ENCODE measurements at places on chromosomes 1 and 21.

DNA sequence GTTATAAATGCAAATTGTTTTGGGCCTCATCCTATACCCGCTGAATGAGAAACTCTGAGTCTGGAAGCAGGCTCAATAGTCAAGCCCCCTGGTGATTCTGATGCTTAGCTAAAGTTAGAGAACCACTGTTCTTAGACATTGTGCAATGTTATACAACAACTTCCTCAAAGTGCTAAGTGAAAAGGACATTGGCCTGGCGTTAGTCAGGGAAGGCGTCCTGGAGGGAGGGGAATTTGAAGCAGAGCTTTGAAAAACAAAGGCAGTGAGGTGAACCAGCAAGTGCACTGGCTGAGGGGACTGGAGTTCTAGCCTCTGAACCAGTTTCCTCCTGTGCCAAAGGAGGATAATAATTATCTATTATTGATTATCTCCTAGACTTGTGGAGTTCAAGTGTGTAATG is 5.1 kb downstream of the CD1D start:
- H3K36me3 ChIP-seq: no peaks in the 10 kb centered on the region
- DNase-seq: no peak
- H3K27me3 ChIP-seq: peaks cover 25% of the 10 kb centered on the region
- no peak overlapping the region for H3K27ac ChIP-seq
- H3K4me3 ChIP-seq: no peak overlapping the region

- peak; percentile 81 for DNase-seq
- no peaks in the 10 kb centered on the region for H3K27me3 ChIP-seq
- H3K4me3 ChIP-seq: peak overlapping the region; percentile 40
- peaks cover 47% of the 10 kb centered on the region for H3K4me1 ChIP-seq
- H3K36me3 ChIP-seq: peaks cover 26% of the 10 kb centered on the region
These were observed 27.3 kb upstream of the EVA1B start for GRCh38 chr1:36350659-36351226.

GRCh38 chr1:10677491-10678391 is 118.7 kb downstream of the CASZ1 start:
- no peak overlapping the region for H3K27ac ChIP-seq
- no peaks in the 10 kb centered on the region for H3K27me3 ChIP-seq
- H3K4me3 ChIP-seq: no peak overlapping the region

DNA sequence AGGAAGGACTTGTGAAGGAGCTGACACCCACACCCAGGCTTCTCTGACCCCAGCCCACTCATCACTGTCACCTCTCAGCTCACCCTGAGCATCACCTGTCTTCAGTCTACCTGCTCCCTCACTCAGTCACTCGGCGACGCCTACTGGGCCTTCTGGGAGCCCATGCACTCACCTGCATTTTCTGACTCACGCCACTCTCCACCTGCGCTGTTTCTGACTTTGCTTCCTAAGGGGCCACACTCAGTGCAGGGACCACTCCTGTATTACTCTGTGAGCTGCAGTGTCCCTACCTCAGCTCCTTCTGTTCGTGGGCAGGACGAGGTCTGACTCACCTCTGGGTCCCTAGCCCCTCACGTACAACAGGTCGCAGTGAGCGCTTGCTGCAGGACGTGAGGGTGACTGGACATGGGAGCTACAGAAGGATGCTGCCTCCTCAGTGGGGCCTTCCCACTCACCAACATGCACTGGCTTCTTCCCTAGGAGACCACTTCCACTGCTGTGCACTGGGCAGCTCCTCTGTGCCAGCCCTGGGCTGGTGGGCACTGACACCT is 102.3 kb downstream of the GLIS1 start:
- H3K4me1 ChIP-seq: peaks cover 11% of the 10 kb centered on the region
- no peak for DNase-seq
- H3K36me3 ChIP-seq: peaks cover 2% of the 10 kb centered on the region
- no peak overlapping the region for H3K4me3 ChIP-seq
- no peak overlapping the region for H3K27ac ChIP-seq

DNA sequence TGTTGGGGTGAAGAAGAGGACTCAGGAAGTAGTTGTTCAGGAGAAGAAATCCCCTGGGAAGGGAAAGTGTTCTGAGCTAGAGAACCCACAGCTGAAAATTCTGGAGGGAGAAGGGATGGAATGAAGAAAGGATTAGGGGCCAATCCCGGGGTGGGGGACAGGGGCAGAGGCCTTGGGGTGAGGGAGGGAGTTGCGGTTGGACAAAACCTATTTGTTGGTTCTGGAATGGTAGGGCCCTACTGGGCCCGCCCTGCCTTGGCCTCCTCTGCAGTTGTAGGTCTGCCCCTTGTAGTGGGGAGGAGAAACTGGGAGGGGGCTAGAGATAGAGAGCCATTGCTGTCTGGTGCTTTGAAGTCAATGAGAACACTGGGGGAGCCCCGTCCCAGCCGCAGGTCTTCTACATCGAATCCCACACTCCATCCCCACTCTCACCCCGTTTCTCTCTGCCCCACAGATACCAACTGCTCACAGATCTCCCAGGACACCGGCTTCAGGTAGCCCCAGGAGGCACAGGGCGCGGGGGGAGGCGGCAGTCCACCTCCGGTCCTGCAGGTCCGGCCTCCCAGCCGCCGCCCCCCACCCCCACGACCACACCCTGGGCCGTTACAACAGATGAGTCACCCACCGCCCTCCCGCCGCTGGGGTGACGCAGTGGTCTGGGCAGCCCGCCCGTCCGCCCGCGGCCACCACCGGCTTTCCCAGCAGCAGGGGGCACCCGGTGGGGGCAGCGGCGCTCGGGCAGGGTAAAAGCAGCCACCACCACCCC is 1.1 kb downstream of the TAGLN2 start:
- DNase-seq: peak; percentile 81
- H3K27me3 ChIP-seq: no peaks in the 10 kb centered on the region
- peak overlapping the region; percentile 100 for H3K27ac ChIP-seq
- H3K36me3 ChIP-seq: peaks cover 18% of the 10 kb centered on the region
- peaks cover 35% of the 10 kb centered on the region for H3K4me1 ChIP-seq

- no peaks in the 10 kb centered on the region for H3K27me3 ChIP-seq
- H3K4me1 ChIP-seq: no peaks in the 10 kb centered on the region
- H3K4me3 ChIP-seq: no peak overlapping the region
- H3K27ac ChIP-seq: no peak overlapping the region
These were observed 17.4 kb downstream of the TIAM1 start for GRCh38 chr21:31326522-31327242.

DNA sequence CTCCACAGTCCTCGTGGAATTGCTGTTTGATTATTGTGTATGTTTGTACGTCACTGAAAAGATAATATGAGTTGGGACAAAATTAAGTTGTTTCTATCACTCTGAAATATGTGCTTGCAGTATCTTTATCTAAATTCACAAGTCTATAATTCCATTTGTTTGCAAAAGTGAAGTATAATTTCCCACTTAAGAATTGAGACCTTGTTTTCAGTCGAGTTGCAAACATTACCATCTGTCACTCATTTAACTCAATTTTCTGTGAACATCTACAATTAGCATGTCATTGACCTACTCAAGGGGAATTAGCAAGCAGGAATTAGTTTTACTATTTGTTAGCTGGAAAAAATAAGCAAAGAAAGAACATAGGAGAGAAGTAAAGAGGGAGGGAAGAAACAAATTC is 195.8 kb downstream of the TPR start:
- H3K36me3 ChIP-seq: no peaks in the 10 kb centered on the region
- no peaks in the 10 kb centered on the region for H3K27me3 ChIP-seq
- H3K4me1 ChIP-seq: peaks cover 14% of the 10 kb centered on the region
- H3K4me3 ChIP-seq: no peak overlapping the region
- no peak for DNase-seq

GRCh38 chr1:116553386-116554115 is 17.3 kb downstream of the CD58 start:
- no peaks in the 10 kb centered on the region for H3K27me3 ChIP-seq
- peaks cover 16% of the 10 kb centered on the region for H3K4me1 ChIP-seq
- no peak overlapping the region for H3K27ac ChIP-seq
- H3K4me3 ChIP-seq: no peak overlapping the region
- H3K36me3 ChIP-seq: no peaks in the 10 kb centered on the region
- no peak for DNase-seq

DNA sequence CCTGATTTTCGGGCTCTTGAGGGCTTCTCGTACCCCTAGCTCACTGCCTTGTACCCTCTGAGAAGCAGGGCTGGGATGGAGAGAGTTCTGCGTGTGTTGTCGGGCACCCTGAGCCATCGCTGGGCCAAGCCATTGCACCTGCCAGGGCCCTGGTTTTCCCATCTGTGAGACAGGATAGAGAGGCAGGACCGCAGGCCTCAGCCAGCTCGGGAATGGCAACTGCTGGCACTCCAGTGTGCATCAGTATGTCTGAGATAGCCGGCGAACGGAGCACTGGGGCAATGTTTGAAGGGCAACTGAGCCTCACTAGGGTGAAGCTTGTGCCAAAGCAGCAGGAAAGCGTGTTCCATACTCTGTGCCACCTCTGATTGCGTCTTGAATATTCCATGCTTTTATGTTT is 66.9 kb downstream of the TENT5C start:
- H3K27ac ChIP-seq: no peak overlapping the region
- peaks cover 12% of the 10 kb centered on the region for H3K4me1 ChIP-seq
- DNase-seq: no peak
- H3K4me3 ChIP-seq: no peak overlapping the region
- no peaks in the 10 kb centered on the region for H3K36me3 ChIP-seq
- H3K27me3 ChIP-seq: no peaks in the 10 kb centered on the region

- H3K27ac ChIP-seq: peak overlapping the region; percentile 81
- DNase-seq: no peak
- H3K36me3 ChIP-seq: no peaks in the 10 kb centered on the region
- H3K4me3 ChIP-seq: no peak overlapping the region
These were observed 93.9 kb downstream of the KCNJ15 start for GRCh38 chr21:38350684-38351083.

- H3K27me3 ChIP-seq: no peaks in the 10 kb centered on the region
- no peaks in the 10 kb centered on the region for H3K36me3 ChIP-seq
- no peak for DNase-seq
- H3K4me3 ChIP-seq: no peak overlapping the region
- peaks cover 17% of the 10 kb centered on the region for H3K4me1 ChIP-seq
These were observed 11.8 kb downstream of the ZBTB17 start for GRCh38 chr1:15963968-15964648.

- peaks cover 2% of the 10 kb centered on the region for H3K4me1 ChIP-seq
- no peak overlapping the region for H3K27ac ChIP-seq
- H3K4me3 ChIP-seq: no peak overlapping the region
These were observed 59.5 kb upstream of the ENAH start for GRCh38 chr1:225712391-225712790.

DNA sequence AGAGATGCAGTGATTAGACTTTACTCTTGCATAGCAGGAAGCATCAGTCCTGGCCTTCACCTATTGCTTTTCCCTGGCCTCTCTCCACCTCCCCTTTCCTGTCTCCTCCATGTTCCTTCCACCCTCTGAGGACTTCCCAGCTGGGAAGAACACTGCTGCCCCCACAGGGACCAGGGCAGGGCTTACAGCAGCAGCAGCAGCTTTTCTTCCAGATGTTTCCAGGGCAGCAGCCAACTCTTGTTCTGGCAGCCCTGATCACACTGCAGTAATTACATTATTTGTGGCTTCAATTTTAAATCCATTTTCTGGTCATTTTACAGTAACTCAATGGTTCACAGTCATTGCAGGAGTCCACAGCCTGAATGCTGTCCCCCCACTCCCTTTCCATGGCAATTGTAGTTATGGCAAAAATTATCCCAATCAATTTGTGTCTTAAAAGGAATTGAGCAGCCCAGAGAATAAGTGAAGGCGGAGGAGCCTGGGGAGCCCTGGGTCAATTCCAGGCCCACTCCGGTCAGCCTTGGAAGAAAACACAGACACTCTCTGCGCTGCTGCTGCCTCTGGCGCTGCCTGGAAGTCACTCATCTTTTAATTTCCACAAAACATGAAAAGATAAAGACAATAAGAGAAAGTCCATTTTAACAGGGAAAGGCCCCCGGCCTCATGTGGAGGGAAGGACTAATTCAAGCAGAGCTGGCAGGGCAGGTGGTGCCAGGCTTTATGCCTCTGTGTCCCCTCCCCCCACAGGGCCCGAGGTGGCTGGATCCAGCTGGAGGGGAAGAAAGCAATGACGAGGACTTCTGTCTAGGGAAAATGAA is 148.6 kb downstream of the GRIK3 start:
- no peak overlapping the region for H3K4me3 ChIP-seq
- no peak overlapping the region for H3K27ac ChIP-seq
- no peaks in the 10 kb centered on the region for H3K4me1 ChIP-seq
- no peaks in the 10 kb centered on the region for H3K36me3 ChIP-seq

DNA sequence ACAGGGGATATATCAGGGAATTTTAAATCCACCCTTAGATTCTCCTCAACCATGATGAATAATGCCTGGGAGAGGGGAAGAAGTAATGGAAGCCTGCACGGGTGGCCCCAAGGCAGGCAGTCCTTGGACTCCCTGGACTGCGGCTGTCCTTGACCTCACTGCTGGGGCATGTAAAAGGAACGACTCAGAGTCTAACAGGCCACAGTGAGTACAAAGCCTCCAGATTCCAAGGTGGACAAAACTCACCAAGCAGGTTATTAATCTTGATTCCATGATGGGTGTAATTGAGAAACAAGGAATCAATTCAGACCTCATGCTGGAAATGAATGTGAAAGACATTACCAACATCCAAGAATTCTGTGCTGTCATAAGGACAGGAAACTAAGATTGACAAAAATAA is 13.0 kb upstream of the ARHGAP29 start:
- H3K4me3 ChIP-seq: no peak overlapping the region
- no peaks in the 10 kb centered on the region for H3K36me3 ChIP-seq
- peaks cover 17% of the 10 kb centered on the region for H3K4me1 ChIP-seq
- no peak overlapping the region for H3K27ac ChIP-seq
- DNase-seq: no peak

DNA sequence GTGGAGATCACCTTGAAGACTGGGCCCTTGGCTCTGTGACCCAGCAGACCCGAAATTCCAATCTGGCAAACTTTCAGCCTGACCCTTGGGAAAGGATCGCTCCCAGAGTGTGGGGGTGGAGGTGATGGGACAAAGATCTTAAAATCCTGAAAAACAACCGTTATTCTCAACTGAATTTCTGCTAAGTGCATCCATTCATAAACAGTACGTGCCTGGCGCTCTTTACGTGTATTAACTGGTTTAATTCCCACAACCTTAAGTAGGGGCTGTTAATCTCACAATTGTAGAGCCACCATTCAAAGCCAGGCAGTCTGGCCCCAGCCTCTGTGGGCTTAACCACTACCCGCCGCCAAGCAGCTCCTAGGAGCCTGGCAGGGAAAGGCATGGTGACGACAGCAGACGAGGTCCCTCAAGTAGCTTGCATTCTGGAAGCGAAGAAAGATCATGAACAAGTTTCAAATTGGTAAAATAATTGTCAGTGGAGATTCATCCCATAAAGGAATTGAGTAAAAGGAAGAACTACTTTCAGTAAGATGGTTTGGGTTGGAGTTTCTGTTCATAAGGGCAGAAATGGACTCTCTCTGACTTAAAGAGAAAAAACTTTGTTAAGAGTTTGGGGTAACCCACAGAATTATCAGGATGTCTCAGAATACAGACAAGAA is 11.4 kb upstream of the RGS16 start:
- H3K27ac ChIP-seq: peak overlapping the region; percentile 36
- DNase-seq: peak; percentile 43
- peaks cover 24% of the 10 kb centered on the region for H3K4me1 ChIP-seq

- no peaks in the 10 kb centered on the region for H3K4me1 ChIP-seq
- DNase-seq: peak; percentile 91
- no peaks in the 10 kb centered on the region for H3K36me3 ChIP-seq
- H3K27ac ChIP-seq: no peak overlapping the region
- no peak overlapping the region for H3K4me3 ChIP-seq
- H3K27me3 ChIP-seq: no peaks in the 10 kb centered on the region
These were observed 291.9 kb upstream of the USP25 start for GRCh38 chr21:15437883-15438282.
